Activated CD4-positive, alpha-beta memory T cell treated with anti-CD3 and anti-CD28 coated beads for 36 hours (primary cell): ENCODE measurements at places on chromosomes 4 and X. TPM values are rescaled to one million over a fixed set of nuclear protein-coding genes. Genes with fewer than 3 reads are reported as not detected.

DNA sequence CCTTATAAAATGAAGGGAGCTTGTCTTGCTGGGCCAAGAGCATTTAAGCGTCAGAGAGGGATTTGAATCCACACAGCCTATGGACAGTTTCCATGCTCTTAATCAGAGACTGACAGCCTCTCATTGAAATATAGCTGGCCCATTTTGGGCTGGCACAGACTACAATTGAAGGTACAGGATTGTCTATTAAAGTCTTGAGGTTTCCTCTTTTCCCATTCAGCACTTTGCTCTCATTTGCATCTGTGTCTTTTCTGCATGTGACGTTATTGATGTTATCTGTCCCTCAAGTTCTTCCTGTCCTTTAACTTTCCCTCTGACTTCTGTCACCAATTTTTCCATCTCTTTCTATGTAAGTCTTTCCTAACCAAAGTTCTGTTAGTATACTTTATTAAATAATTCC lies 133.3 kb upstream of the SFRP2 start:
- H3K27me3 ChIP-seq = no peaks in the 10 kb centered on the region
- no peak overlapping the region for H3K27ac ChIP-seq
- no peaks in the 10 kb centered on the region for H3K4me1 ChIP-seq
- no peak overlapping the region for H3K4me3 ChIP-seq
- H3K36me3 ChIP-seq = no peaks in the 10 kb centered on the region
- no peak for DNase-seq

DNA sequence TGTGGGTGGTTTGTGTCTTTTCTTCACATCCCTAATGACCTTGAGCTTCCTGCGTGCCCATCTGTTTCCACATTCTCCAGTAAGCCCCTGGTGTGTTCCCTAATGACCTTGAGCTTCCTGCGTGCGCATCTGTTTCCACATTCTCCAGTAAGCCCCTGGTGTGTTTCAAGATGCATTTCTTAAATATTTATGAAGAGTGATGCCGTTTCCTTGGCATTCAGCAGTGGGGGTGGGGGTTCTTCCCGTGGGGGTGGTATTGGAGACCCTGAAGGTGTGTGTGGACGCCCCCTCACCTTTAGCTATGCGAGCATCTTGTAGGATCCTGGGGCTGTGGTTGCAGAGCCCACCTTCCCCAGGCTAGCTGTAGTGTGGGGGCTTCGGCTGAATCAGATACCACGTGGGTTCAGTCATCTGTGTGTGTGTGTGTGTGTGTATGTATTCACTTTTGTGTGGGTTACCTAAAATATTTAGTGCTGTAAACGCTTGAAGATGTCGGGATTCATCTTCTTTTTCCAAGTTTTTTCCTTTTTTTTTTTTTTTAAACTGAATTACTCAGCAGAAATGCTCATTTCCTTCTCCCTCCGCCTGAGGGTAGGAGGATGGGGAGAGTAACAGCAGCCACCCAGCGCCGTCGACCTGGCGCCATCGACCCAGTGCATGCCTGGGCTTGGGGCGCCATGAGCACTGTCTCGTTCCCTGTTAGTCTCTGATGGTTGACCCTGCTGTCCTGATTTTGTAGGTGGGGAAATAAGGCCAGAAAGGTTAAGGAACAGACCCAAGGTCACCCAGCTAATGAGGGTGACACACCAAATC lies 9.9 kb downstream of the NSG1 start:
- H3K4me1 ChIP-seq = no peaks in the 10 kb centered on the region
- no peaks in the 10 kb centered on the region for H3K27me3 ChIP-seq
- no peak for DNase-seq

GRCh38 chr4:88007304-88008121 lies at the start of gene PKD2:
PKD2 (plus strand) TSS chr4:88007635; CDS start chr4:88007734, 99 bp downstream.
- H3K4me3 ChIP-seq = peak within 1 kb of the TSS; percentile 88
- peaks cover 11% of the 10 kb centered on the region for H3K27me3 ChIP-seq
- peaks cover 4% of the 10 kb centered on the region for H3K36me3 ChIP-seq
- H3K4me1 ChIP-seq = peaks cover 19% of the 10 kb centered on the region

- H3K27me3 ChIP-seq = peaks cover 17% of the 10 kb centered on the region
- H3K4me3 ChIP-seq = peak overlapping the region; percentile 16
- H3K4me1 ChIP-seq = no peaks in the 10 kb centered on the region
Observed at GRCh38 chrX:19515615-19516105, 352 bp upstream of the MAP3K15 start.

- no peak overlapping the region for H3K27ac ChIP-seq
- no peaks in the 10 kb centered on the region for H3K36me3 ChIP-seq
- DNase-seq = no peak
Observed at GRCh38 chr4:132383571-132384199, 765.4 kb upstream of the PCDH10 start.

DNA sequence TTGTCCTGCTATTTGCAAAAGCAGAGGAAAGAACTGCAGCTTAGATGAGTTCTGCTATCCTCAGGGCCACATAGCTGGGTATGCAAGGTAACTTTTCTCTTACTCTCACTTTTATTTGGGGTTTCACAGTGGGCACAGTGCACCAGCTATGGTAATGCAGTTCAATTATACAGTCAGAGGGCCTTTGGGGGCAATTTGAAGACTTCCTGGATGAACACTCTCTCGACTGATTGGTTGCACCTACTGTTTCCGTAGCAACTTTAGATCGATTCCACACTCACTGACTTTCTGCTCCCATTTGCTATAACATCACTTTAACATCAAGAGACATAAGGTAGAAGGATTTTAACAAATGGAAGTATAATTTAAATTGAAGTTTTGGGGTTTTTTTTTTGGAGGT lies 128.6 kb downstream of the SLC39A8 start:
- H3K27ac ChIP-seq = no peak overlapping the region
- DNase-seq = no peak
- no peak overlapping the region for H3K4me3 ChIP-seq
- no peaks in the 10 kb centered on the region for H3K36me3 ChIP-seq

- H3K4me3 ChIP-seq = no peak overlapping the region
- H3K27ac ChIP-seq = no peak overlapping the region
- DNase-seq = no peak
- H3K4me1 ChIP-seq = no peaks in the 10 kb centered on the region
- no peaks in the 10 kb centered on the region for H3K27me3 ChIP-seq
Observed at GRCh38 chrX:116238567-116239255, 68.2 kb downstream of the AGTR2 start.

DNA sequence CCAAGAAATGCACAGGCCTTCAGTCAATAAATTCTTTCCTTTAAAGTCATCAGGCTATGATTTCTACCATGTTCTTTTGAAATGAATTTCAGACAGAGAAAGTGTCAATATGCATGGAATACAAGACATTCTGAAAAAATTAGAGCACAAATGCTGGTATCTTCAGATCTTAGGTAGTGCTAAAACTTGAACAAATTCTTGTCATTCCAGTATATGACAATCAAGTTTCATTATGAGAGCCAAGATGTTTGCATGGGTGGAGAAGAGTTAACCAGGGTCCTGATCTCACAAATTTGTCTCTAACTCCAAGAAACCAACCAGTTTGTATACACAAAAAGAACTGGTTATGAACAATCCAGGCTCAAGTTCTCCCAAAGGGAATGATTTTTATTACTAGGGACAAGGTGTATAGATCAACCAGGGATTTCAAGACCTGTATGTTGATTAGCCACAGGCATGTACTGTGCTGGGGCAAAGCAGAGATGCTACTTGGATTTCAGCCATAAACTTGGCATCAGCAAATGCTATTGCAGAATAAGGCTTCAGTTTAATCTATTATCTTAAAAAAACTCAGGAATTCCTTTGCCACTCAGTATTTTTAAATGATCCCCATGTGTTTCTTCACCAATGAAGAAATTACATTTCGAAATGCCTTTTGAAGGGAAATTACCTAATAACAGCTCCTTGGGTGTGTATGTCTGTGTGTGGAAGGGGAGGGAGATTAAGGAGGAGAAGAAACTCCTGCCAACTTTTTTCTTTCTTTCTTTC lies 69.7 kb downstream of the FANCB start:
- H3K4me1 ChIP-seq = peaks cover 15% of the 10 kb centered on the region
- H3K27me3 ChIP-seq = peaks cover 2% of the 10 kb centered on the region
- H3K27ac ChIP-seq = no peak overlapping the region
- H3K4me3 ChIP-seq = no peak overlapping the region

- no peaks in the 10 kb centered on the region for H3K36me3 ChIP-seq
- no peaks in the 10 kb centered on the region for H3K27me3 ChIP-seq
- DNase-seq = no peak
- H3K4me1 ChIP-seq = no peaks in the 10 kb centered on the region
- H3K27ac ChIP-seq = no peak overlapping the region
Observed at GRCh38 chr4:132592340-132592739, 556.8 kb upstream of the PCDH10 start.

- no peak overlapping the region for H3K4me3 ChIP-seq
- H3K4me1 ChIP-seq = no peaks in the 10 kb centered on the region
- H3K36me3 ChIP-seq = no peaks in the 10 kb centered on the region
- no peak overlapping the region for H3K27ac ChIP-seq
Observed at GRCh38 chr4:120452001-120452400, 385.4 kb upstream of the MAD2L1 start.

DNA sequence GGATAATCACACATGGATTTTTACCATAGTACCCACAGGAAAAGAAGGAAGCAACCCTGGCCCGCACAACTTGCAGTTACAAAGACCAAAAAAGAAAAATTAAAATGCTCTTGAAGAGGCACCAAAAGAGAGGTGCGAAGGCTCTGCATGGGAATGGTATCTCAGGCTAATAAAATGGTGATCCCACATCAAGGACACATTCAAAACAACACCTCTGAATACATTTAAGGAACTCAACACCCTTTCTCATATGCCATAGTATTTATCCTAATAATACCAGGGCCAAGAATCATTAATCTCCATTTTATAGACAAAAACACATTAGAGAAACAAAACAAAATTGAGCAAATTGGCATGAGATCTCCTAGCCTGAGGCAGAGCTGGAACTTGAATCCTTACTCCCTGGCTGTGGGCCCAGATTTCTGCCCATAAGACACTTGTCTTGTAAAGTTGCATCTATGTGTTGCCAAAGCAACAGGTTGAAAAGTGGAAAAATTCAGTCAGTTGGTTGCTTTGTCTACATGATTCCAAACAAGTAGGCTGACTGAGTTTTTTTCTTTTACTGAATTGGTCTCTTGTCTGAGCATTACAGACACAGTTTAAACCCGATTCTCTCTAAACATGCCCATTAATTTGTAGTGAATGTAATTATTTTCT lies 33.5 kb downstream of the GUCY2F start:
- H3K27me3 ChIP-seq = no peaks in the 10 kb centered on the region
- no peaks in the 10 kb centered on the region for H3K36me3 ChIP-seq
- no peak overlapping the region for H3K4me3 ChIP-seq
- no peak for DNase-seq
- H3K4me1 ChIP-seq = no peaks in the 10 kb centered on the region
- no peak overlapping the region for H3K27ac ChIP-seq

DNA sequence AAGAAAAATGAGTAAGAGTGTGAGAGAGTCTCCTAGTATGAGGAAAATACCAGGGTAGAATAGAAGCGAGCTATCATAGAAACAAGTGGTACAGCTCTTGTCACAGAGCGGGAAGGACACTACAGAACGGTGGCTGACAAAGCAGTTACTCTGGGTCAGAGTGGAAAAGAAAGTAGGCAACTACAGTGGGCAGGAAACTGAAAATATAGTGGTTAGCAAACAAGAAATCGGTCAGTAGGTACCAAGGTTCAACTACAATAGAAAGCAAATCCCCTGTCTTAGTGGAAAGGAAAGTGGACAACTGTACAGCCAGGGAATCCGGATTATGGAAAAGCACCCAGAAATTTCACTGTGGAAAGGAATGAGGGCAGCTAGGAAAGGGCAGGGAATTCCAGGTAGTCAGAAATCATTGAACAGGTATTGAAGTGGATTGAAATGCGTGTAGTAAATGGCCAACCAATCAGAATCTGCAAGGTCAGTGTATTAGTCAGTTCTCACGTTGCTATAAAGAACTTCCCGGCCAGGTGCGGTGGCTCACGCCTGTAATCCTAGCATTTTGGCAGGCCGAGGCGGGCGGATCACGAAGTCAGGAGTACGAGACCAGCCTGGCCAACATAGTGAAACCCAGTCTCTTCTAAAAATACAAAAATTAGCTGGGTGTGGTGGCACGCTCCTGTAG lies 219.6 kb upstream of the DIAPH2 start:
- no peaks in the 10 kb centered on the region for H3K4me1 ChIP-seq
- no peak overlapping the region for H3K27ac ChIP-seq
- no peaks in the 10 kb centered on the region for H3K36me3 ChIP-seq
- no peak for DNase-seq

GRCh38 chr4:60726779-60727178 lies 473.3 kb upstream of the ADGRL3 start:
- no peaks in the 10 kb centered on the region for H3K27me3 ChIP-seq
- no peak for DNase-seq
- H3K36me3 ChIP-seq = no peaks in the 10 kb centered on the region
- no peaks in the 10 kb centered on the region for H3K4me1 ChIP-seq
- no peak overlapping the region for H3K4me3 ChIP-seq

- no peaks in the 10 kb centered on the region for H3K36me3 ChIP-seq
- no peak for DNase-seq
- H3K4me1 ChIP-seq = peaks cover 2% of the 10 kb centered on the region
- H3K4me3 ChIP-seq = no peak overlapping the region
- peaks cover 6% of the 10 kb centered on the region for H3K27me3 ChIP-seq
Observed at GRCh38 chrX:36986231-36986630, 21.9 kb upstream of the FAM47C start.

- no peak overlapping the region for H3K4me3 ChIP-seq
- no peaks in the 10 kb centered on the region for H3K27me3 ChIP-seq
Observed at GRCh38 chr4:160352637-160353036, 1249.8 kb downstream of the RAPGEF2 start.

- H3K36me3 ChIP-seq = no peaks in the 10 kb centered on the region
- H3K27me3 ChIP-seq = peaks cover 7% of the 10 kb centered on the region
- H3K4me3 ChIP-seq = no peak overlapping the region
- DNase-seq = no peak
Observed at GRCh38 chr4:100082852-100083251, 107.4 kb downstream of the DDIT4L start.

DNA sequence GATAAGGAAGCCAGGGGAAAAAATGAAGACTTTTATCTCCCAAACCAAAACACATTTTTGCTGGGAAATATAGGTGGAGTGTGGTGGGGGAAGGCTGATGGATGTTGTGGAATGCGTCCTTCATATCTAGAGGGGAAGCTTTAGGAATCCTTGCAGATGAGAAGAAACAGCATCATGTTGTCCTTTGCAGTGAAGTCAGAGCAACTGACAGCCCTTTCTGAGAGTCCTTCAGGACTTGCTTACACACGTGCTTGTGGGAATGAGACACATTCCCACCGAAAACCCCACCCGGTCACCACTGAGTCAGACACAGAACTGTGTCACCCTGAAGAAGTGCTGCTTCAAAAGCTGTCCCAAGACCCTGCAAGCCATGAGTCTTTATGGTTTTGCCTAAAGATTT lies 81.5 kb downstream of the SHROOM2 start:
- no peaks in the 10 kb centered on the region for H3K36me3 ChIP-seq
- H3K4me1 ChIP-seq = no peaks in the 10 kb centered on the region
- no peak for DNase-seq
- H3K27me3 ChIP-seq = peaks cover 19% of the 10 kb centered on the region
- H3K4me3 ChIP-seq = no peak overlapping the region

GRCh38 chr4:6367371-6367851 lies 97.8 kb downstream of the WFS1 start:
- H3K27ac ChIP-seq = no peak overlapping the region
- H3K4me3 ChIP-seq = no peak overlapping the region
- DNase-seq = no peak
- no peaks in the 10 kb centered on the region for H3K4me1 ChIP-seq

HMGB3 gene
- 30.7 TPM for total RNA-seq

PDZD4 gene
- total RNA-seq = 5.7 TPM

VCX2 gene
- total RNA-seq = not detected

GRK4 gene
- 3.0 TPM for total RNA-seq

SLC16A2 gene
- total RNA-seq = 1.2 TPM
